Activated CD4-positive, alpha-beta T cell treated with anti-CD3 and anti-CD28 coated beads, Interleukin-2, amount 10 ng/mL, durations not matched to agents 24 days and 14 days (primary cell): ENCODE measurements at places on chromosomes 16 and 17.

GRCh38 chr16:19694989-19695388 lies 23.0 kb downstream of the KNOP1 start:
- no peak for DNase-seq

DNA sequence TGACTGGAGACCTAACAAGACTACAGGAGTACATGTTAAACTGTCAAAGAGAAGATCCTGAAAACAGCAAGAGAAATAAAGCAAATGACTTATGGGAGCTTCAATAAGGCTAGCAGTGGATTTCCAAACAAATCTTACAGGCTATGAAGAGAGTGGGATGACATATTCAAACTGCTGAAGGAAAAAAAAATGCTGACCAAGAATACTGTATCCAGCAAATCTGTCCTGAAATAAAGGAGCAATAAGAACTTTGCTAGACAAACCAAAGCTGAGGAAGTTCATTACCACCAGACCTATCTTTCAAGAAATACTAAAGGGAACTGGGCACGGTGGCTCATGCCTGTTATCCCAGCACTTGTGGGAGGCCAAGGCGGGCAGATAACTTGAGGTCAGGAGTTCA lies 28.6 kb downstream of the ZFP1 start:
- no peak for DNase-seq

DNA sequence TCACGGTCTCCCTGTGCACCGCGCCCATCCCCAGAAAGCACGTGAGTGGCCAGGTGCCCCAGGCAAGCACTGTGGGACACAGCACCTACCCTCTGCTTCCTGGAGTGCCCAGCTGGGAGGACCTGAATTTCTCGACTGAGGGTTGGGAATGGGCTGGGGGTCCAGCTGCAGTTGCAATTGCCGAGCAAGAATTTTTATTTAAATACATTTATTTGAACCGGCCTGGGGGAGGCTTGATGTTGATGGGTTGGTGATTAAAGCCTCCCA lies 6.3 kb downstream of the SLC5A2 start:
- DNase-seq = no peak

DNA sequence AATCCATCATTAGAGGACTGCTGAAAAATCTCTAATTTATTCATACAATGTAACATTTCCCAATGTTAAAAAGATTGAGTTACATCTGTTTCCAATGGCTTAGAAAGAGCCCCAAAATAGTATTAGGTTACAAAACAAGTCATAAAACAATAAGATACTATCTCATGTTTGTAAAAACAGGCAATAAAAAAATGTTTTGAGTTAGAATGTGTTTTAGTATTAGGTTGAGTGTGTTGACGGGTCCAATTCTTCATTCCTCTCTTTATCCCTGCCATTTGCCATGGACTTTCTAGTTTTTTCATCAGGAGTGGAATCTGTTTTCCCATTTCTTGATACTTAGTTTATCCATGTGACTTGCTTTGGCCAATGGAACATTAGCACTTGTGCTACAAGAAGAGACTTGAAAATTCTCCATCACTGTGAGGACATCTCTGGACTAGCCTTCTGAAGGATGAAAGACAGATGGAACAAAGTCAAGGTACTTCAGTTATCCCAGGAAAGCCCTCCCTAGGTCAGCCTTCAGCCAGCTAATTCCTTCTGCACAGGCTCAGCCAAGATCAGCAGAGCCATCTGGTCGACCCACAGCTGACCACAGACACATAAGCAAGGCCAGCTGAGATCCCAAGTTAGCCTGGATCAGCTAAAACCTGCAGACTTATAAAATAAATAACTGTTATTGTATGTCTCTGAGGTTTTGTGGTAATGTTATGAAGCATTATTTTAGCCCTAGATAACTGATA lies 83.3 kb downstream of the HS3ST3A1 start:
- no peak for DNase-seq

GRCh38 chr17:41777574-41778188 lies 8.8 kb downstream of the JUP start:
- DNase-seq = no peak
